ENCODE measurements at places on chromosomes 2 and 18. TPM values are rescaled to one million over a fixed set of nuclear protein-coding genes. Genes with fewer than 3 reads are reported as not detected.

The TRIB2 gene
- 0.47 TPM for total RNA-seq

The CDKL4 gene
- total RNA-seq = not detected

The ESCO1 gene
- total RNA-seq = 9.3 TPM

The DNAJC5G gene
- total RNA-seq = not detected

The KRTCAP3 gene
- total RNA-seq = 0.62 TPM

The AKAIN1 gene
- not detected for total RNA-seq

The CNDP1 gene
- not detected for total RNA-seq

The BCL2 gene
- total RNA-seq = 0.56 TPM

The FBXO15 gene
- 0.67 TPM for total RNA-seq

The KCNJ13 gene
- total RNA-seq = not detected

The FAM124B gene
- total RNA-seq = not detected
